ENCODE measurements at places on chromosomes 4 and X.

- DNase-seq: no peak
Measured at GRCh38 chr4:132593717-132594400, 555.2 kb upstream of the PCDH10 start.

- no peak for DNase-seq
Measured at GRCh38 chrX:74065831-74066390, 238.1 kb upstream of the ZCCHC13 start.

DNA sequence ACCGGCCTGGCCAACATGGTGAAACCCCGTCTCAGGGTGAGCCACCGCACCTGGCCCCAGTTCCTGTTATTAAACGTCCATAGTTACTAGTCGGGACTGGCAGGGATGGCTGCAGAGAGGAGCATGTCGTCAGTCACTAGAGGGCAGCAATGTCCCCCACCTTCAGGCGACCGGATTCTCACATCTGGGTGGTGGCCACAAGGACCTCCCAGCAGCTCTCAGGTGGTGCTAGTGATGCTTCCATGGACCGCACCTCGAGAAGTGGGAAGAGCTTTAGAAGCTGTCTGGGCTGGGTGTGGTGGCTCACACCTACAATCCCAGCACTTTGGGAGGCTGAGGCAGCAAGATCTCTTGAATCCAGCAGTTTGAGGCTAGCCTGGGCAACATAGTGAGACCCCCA is 13.3 kb upstream of the IL3RA start:
- peak; percentile 17 for DNase-seq

GRCh38 chrX:22968494-22968893 is 31.3 kb upstream of the DDX53 start:
- no peak for DNase-seq

- no peak for DNase-seq
Measured at GRCh38 chrX:18855919-18856644, 127.8 kb downstream of the PHKA2 start.

- DNase-seq: no peak
Measured at GRCh38 chr4:2941138-2942036, 21.8 kb downstream of the NOP14 start.

- DNase-seq: no peak
Measured at GRCh38 chrX:148380650-148381561, 119.5 kb upstream of the AFF2 start.

- DNase-seq: no peak
Measured at GRCh38 chr4:173707658-173708419, 177.8 kb upstream of the HAND2 start.

- no peak for DNase-seq
Measured at GRCh38 chr4:101198682-101199339, 148.5 kb downstream of the PPP3CA start.

DNA sequence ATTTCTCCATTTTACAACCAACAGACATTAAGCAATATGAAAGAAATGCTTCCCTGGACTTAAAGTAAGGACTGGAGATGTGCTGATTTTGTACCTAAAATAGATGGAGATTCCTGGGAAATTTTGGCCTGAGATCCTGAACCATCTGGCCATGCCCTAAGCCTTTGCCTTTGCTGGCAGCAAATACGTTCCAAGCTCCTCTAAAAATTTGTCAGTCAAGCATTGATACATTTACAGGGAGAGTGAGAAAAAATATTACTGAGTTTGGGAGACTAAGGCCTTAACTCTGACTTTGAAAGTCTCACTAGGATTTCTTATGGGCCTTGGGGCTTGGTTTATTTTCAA is 63.9 kb downstream of the FHDC1 start:
- DNase-seq: no peak

DNA sequence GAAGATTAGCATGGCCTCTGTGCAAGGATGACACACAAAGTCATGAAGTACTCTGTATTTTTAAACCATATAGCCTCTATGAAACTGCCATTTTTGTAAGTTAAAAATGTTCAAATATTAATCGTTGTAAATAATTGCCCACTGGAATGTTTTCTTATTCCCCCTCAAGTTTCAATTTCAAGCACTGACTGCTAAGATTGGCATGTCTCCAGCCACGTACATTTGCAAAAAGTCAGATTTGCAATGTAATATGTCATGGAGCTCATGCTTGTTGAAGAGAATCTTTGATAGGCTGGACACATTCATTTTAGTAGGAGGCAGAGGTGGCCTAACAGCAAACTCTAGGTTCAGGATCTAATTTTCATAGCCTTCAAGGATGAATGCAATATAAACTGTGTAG is 124.7 kb downstream of the CBR4 start:
- no peak for DNase-seq

DNA sequence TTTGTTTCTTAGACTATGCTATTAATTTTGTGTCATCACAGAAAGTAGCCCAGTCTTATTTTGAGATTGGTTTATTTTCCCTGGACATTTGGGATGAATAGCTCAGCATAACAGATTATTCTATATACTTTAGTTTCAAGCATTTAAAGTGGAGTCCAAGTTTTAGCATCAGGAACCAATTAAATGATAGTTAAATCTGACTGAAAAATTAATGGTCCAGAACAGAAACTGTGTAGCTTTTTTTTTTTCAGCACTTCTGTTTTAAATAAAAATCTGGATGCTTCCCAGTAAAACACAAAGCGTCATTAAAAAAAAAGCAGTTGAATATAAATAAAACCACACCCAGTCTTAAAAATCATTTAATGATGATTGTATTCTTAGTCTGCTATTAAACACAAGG is 59.4 kb upstream of the PITX2 start:
- DNase-seq: no peak

DNA sequence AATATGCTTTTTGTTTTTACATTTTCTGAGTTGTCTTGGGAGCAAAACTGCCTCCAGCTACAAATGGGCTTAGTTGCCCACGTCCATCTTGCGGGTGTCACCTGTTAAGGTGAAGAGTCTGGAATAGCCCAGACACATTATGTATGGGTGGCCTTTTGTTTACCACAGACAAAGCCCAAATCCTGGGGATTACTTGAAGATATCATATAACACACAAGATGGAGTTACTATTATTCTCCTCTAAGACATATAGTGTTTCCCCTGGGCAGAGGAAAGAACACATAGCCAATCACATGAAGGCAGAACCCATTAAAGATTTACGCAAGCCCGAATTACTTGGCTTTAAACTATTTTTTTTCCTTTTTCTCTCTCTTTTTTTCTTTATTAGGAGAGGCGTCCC is 625.6 kb upstream of the FAM241A start:
- DNase-seq: no peak

DNA sequence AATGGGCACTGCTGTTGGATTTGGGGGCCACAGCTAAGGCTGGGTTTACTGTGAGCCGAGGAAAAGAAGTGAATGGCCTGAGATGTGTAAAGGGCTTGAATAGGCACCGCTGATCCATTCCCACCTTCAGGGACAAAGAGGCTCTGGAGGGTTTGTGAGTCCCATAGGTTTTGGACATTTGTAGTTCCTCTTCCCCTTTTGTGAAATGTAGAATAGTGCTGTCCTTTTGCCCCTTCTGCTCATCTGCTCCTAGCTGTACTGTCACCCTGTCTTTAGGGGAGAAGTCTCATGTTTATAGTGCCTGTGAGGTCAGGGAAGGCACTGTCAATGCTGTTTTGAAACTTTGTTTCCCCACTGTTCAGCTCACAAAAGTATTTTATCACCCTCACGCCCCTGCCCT is 26.4 kb upstream of the CLCN4 start:
- DNase-seq: no peak

DNA sequence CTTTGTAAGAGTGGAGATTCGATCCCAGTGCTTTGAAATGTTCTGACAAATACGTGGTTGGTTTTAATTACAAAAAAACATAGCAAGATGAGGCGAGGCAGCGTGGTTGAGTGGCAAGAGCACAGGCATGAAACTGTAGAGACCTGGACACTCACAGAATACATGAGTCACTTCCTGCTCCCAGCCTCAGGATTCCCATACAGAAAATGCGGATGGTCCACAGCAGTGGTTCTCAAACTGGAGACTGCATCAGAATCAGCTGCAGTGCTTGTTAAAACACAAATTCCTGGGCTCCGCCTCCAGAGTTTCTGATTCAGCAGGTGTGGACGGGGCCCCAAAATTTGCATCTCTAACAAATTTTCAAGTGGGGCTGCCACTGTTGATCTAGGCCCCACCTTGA is 10.1 kb downstream of the OTOP1 start:
- no peak for DNase-seq

Measured in activated T-helper 1 cell treated with Interleukin-2 at 50 U/mL for 16 hours (primary cell).